ENCODE measurements at places on chromosomes 13 and 19.
A peak's percentile ranks its signal among the peaks of the same experiment; 100 is the strongest.

- DNase-seq = no peak
Observed at GRCh38 chr13:113883314-113883811, 19.5 kb upstream of the GAS6 start.

GRCh38 chr13:97855570-97856303 is 97.7 kb upstream of the IPO5 start:
- DNase-seq = no peak

- no peak for DNase-seq
Observed at GRCh38 chr19:7762719-7763293, at the start of gene CLEC4M. CLEC4M (plus strand) TSS chr19:7763243; CDS start chr19:7763267, 24 bp downstream.

GRCh38 chr13:37869756-37870488 is at the start of gene TRPC4:
TRPC4 (minus strand) TSS chr13:37869772; CDS start chr13:37783333, 86,439 bp downstream.
- DNase-seq = peak; percentile 2

- DNase-seq = peak; percentile 45
Observed at GRCh38 chr19:7534531-7535046, 928 bp upstream of the PNPLA6 start.
